ENCODE measurements at places on chromosomes 5 and 9.

- no peak for DNase-seq
These were observed 62.9 kb downstream of the USP20 start for GRCh38 chr9:129898185-129898584.

GRCh38 chr9:28086881-28087280, 513.6 kb upstream of the C9orf72 start:
- no peak for DNase-seq

GRCh38 chr9:108521063-108521590, 334.7 kb downstream of the ACTL7B start:
- no peak for DNase-seq

- no peak for DNase-seq
These were observed 2.8 kb upstream of the CCDC125 start for GRCh38 chr5:69335341-69335935.

- no peak for DNase-seq
These were observed 282.6 kb downstream of the ELAVL2 start for GRCh38 chr9:23543419-23543818.

DNA sequence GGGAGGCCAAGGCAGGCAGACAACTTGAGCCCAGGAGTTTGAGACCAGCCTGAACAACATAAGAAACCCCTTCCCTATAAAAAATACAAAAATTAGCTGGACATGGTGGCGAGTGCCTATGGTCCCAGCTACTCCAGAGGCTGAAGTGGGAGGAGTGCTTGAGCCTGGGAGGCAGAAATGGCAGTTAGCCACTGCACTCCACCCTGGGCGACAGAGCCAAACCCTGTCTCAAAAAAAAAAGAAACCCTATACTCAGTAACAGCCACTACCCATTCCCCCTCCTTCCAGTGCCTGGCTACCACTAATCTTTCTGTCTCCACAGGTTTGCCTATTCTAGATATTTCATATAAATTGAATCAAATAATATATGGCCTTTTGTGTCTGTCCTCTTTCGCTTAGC, 14.3 kb upstream of the SIL1 start:
- DNase-seq = no peak

- no peak for DNase-seq
These were observed 239.3 kb upstream of the SGCD start for GRCh38 chr5:156087577-156088110.

GRCh38 chr9:113345190-113345589, 4.2 kb upstream of the BSPRY start:
- no peak for DNase-seq

DNA sequence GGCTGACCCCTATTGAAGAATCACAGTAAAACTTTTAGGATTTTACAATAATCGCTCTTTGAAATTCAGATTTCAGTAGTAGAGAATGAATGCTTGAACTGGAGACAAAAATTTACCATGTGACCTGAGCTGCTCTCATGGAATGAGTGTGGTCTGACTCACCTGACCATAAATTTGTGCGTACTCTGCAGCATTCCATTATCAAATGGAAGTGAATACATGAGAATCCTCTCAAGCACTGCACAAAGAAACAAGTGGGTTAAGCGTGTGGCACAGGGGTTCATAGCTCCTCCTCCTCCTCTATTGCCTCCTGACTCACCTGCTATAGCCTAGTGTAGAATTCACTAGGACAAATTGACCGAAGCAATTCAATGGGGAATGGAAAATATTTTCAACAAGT, 269.8 kb upstream of the CDH9 start:
- no peak for DNase-seq

DNA sequence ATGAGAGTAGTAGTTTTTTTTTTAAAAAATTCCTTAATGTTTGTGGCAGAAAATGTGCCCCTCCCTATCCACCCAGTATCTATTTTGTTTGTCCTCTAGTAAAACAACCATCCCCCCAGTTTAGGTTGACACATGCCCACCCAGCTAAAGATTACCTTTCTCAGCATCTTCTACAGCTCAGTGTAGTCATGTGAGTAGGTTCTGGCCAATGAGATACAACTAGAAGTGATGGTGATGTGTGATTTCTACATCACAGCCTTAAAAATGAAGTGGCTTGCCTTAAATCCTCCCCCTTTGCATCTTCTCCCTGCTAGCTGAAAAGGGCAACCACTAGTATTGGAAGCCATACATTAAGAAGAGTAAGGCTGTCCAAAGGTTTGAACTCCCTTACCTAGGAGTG, 14.9 kb downstream of the CHD1 start:
- no peak for DNase-seq

GRCh38 chr5:170330568-170331054, 33.0 kb upstream of the LCP2 start:
- DNase-seq = no peak

DNA sequence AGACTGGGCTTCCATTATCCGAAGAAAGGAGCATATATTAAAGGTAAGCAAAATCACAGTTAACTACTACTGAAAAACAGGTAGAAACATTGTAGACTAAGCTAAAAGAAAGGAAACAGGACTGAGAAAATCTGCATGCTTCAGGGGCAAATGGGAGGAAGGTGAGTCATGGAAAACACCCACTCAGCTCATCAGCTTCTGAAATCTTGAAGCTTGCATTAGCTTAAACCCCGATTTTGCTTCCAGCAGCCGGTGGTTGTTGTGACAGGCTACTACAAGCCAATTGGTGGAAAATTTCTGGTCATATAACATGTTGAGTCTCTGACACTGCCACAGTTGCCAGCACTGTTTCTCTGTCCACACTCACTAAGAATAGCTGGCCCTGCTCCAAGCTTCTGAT, 179.6 kb upstream of the PUM3 start:
- DNase-seq = no peak

DNA sequence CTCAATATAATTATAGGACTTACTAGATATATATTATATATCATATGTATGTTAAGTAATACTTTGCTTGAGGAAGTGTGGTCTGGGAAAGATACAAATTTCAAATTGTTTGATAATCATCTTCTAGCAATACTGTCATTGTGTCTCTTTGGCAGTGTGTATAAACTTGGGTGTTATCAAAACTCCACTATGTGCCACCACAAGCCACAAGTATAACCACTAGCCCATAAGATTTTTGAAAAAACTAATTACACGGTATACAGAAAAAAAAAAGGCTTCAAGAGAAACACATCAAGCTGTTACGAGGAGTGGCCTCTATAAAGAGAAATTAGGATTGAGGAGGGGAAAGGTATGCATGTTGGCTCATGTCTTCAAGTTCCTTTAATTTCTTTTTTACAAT, 44.7 kb upstream of the PCSK5 start:
- DNase-seq = no peak

DNA sequence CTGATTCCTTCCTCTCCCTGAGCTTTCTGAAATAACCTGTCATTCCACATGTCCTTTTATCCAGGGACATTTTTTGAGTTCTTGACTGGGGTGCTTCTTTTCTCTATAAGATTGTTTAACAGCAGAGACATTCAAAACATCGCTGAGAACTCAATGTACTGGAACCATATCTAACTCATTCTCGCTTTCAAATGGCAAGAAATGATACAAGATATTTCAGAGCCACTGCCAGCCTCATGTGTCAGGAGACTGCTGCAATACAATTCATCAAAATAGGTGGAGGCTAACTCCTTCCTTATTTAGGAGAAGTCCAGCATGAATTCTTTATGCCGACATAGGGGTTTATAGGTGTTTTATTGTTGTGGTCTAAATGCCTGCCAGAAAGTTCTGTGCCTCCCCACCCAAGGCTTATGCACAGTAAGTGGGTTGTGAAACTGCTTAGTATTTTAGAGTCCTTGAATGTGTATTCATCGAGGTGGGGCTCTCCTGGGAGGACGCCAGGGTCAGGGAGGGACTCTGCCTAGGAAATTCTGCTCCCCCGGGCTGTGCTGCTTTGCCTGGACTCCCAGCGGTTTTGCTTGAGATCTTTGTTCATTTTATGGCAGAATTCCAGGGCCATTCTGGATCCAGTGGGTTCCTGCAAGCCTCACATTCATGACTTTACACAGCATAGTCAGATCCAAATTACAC, 53.9 kb downstream of the ZNF474 start:
- no peak for DNase-seq

DNA sequence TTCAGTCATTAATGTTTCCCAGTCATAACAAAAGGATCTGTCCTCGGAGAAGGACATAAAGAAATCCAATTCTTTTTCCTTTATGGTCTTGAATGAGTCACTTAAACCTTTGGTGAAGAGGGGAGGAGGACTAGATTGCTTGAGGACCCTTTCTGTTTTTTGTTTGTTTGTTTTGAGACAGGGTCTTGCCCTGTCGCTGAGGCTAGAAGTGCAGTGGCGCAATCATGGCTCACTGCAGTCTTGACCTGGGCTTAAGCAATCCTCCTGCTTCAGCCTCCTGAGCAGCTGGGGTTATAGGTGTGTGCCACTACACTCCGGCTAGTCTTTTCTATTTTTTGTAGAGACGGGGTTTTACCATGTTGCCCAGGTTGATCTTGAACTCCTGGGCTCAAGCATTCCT, 12.3 kb downstream of the TIGD6 start:
- DNase-seq = no peak

- no peak for DNase-seq
These were observed 23.9 kb downstream of the LECT2 start for GRCh38 chr5:135930949-135931295.

- DNase-seq = no peak
These were observed at the start of gene ANXA1 for GRCh38 chr9:73151653-73152542. Gene ANXA1, plus strand, starts transcription at chr9:73151865. Its CDS starts 6,671 bp downstream, at chr9:73158536.
